Ammon's horn (tissue), 1 donor: ENCODE measurements at places on chromosomes 13 and 19.

GRCh38 chr13:23703246-23703860 lies 133.1 kb downstream of the TNFRSF19 start:
- DNase-seq = no peak

DNA sequence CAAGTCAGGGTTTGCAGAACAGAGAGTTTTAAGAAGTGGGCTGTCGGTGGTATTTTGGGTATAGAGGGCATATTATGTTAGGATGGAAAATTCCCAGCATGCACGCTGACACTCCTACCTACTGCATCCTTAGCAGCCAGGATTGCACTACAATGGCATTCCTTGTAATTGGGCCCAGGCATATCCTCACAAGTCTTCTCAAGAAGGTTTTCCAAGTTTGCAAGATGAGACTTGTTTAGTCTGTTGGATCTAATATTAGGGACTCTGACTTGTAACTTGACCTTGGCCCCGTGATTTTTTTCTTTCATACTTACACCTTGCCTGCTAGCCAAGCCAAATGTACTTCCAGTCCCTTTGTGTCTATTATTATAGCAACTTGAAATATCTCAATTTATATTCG lies 335.7 kb upstream of the HTR2A start:
- DNase-seq = no peak

- DNase-seq = no peak
Observed at GRCh38 chr19:6227156-6227935, 52.4 kb downstream of the MLLT1 start.

GRCh38 chr13:29943273-29943672 lies 92.9 kb upstream of the UBL3 start:
- DNase-seq = no peak

- no peak for DNase-seq
Observed at GRCh38 chr13:27919659-27919933, 204 bp upstream of the PDX1 start.

GRCh38 chr13:28047757-28048388 lies 52.5 kb downstream of the FLT3 start:
- no peak for DNase-seq

GRCh38 chr19:55472463-55472862 lies 4.0 kb upstream of the ZNF628 start:
- no peak for DNase-seq

DNA sequence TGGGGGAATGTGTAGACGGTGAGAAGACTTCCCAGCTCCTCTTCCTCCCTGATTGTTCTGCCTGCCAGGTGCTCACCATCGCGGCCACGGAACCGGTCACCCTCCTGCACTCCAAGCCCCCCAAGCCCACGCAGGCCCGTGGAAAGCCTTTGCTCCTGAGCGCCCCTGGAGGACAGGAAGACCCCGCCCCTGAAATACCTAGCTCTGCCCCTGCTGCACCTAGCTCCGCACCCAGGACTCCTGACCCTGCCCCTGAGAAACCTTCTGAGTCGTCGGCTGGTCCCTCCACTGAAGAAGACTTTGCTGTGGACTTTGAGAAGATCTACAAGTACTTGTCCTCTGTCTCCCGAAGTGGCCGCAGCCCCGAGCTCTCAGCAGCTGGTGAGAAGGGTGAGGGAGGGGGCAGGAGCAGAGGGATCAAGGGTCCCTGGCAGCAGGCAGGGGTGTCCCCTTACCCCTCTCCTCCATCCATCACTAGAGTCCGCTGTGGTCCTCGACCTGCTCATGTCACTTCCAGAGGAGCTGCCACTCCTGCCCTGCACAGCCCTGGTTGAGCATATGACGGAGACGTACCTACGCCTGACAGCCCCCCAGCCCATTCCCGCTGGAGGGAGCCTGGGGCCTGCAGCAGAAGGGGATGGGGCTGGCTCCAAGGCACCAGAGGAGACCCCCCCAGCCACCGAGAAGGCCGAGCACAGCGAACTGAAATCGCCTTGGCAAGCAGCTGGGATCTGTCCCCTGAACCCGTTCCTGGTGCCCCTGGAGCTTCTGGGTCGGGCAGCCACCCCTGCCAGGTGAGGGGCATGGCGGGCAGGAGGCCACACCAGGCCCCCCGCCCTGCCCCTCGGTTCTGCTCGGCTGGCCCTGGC lies 2.1 kb downstream of the SNAPC2 start:
- no peak for DNase-seq

DNA sequence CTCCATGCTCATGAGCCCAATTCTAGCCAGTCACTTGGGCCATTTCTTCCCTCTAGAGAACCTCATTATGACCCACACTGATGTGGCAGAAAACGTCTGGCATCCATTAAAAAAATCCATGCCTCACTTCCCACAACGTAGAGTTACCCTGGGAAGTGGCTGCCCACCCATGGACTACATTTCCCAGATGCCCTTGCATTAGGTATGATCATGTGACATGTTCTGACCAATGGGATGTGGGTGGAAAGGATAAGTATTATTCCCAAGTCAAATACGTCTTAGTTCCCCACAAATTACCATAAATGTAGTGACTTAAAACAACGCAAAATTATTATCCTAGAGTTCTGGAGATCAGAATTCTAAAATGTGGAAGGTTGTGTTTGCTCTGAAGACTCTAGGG lies 47.9 kb upstream of the ZNRF4 start:
- no peak for DNase-seq

DNA sequence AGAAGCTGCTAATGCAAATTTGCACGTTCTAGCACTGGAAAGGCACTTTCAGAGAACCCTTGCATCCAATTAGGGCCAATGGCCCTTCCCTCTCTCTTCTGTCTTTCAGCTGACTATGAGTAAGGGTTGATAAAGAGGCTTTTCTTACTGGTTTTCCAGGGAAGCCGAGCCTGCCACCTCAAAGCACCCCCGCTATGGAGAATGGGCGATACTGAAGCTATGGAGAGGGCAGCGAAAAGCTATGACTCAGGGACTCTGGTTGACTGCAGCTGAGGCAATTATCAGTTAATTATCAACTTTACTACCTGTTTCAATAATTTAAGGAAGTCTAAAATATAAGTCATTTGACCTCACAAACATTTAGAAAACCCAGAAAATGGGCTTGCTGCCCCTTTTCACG lies 115.8 kb downstream of the TRPC4 start:
- DNase-seq = no peak

DNA sequence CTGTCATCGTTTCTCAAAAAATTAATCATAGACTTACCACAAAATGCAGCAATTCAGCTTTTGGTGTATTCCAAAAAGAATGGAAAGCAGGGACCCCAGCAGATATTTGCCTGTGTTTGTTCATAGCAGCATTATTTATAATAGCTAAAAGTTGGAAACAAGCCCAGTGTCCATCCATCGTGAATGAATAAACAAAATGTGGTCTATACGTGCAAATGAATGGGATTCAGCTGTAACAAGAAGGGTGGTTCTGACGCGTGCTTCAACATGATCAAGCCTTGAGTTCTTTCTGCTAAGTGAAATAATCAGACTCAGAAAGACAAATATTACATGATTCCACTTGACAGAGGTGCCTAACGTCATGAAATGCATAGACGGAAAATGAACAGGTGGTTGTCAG lies 36.4 kb downstream of the PSG11 start:
- DNase-seq = no peak
